ENCODE measurements at places on chromosomes 1 and 21.
A peak's percentile ranks its signal among the peaks of the same experiment; 100 is the strongest.

- no peak for DNase-seq
Measured at GRCh38 chr1:12478612-12478985, 139.4 kb downstream of the DHRS3 start.

DNA sequence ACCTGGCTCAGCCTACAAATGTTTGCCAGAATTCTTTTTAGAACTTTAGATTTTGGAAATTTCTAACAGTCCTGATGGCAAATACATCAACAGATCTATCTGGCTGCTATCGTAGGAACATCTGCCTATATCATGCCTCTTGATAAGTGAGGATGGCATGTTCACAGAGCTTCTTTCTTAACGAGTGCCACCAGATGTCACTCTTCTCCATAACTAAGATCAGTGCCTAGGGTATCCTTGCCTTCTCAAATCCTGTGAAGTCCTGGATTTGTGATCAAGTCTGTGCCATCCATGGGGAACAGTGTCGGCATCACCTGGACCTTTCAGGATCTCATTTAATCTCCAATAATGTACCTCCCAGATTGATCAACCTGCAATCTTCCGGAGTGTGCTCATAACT is 36.5 kb upstream of the CD5L start:
- DNase-seq = no peak

DNA sequence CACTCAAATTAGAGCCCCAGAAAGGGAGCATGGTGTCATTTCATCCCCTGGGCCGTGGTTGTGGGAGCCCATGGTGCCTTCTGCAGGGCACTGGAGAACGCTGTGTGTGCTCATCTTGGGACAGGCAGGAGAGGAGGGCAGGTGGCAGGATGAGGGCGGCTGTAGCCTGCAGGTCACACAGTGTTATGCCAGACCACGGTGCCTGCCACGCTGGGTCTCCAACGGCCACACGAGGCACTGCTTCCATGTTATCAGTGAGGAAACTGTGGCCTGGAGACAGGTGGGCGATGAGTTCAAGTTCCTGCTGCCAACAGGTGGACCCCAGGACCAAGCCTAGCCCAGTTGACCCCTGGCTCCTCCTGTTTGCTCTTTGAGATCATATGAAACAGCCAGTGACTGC is 21.0 kb downstream of the ABCG1 start:
- no peak for DNase-seq

DNA sequence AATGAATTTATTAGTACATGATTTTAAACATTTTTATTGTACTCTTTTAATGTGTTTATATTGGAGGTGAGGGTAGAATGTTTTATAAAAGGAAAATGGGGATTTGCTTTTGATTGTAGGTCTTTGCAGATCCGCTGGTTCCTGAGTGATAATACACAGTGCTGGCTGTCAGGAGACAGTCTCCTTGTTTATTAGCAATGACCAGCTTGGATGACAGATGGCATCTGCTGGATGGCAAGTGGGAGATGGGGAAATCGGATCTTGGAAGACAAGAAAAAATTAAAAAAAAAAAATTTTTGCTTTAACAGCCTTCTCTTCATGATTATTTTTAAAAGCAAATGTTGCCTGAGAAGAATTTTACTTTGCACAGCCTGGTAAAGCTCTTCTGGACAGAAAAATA is 4.4 kb upstream of the PHTF1 start:
- no peak for DNase-seq

DNA sequence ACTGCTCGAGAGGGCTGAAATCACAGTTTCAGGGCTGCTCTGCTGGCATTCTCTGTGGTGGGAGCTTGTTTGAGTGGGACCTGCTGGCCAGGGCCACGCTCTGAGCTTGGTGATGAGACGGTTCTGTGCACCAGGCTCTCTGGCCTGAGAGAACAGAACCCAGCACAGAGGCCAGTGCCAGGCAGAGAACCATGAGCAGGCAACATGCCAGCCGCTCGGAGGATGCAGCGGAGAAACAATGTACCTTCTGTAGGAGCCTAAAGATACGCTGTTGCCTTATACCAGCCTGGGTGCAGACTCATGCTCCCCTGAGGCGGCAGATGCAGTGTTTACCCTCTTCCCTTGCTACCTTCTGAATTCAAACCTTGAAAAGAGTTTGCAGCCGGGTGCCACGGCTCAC is 10.0 kb downstream of the C2CD2 start:
- DNase-seq = no peak

- DNase-seq = no peak
Measured at GRCh38 chr1:204773246-204773645, 87.7 kb upstream of the LRRN2 start.

DNA sequence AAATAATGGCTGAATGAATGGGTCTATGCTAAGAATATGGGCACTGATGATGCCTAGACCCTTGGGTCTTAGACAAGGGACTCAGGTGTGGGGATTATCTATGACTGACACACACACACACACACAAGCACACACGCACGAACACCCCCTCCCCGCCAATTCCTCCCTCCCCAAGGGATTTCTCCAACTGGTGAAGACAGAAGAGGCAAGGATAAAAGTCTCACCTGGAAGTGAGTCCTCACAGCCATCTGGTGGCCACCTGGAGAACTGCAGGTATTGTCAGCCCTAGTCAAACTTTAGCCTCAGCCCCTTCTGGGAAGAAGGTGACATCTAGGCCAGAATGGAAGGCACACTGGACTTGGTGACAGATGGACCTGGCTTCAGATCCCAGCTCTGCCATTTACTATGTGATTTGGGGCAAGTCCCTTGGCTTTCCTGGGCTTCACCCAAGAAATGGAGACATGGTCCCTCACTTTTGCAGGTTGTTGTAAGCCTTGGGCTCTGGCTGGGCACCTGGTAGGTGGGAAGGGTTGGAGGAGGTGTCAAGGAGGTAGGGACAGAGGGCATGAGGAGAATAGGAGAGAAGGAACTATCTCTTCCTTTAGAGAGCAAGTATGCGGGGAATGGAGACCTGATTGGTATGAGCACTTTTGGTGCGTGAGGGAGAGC is 4.0 kb upstream of the GPR3 start:
- peak; percentile 62 for DNase-seq

- peak; percentile 69 for DNase-seq
Measured at GRCh38 chr1:20717452-20718342, at the start of gene KIF17. TSS of gene KIF17 (minus strand) at chr1:20718007. CDS start at chr1:20717706, 301 bp downstream.

GRCh38 chr1:45442272-45442671 is 48.7 kb downstream of the TESK2 start:
- DNase-seq = no peak

DNA sequence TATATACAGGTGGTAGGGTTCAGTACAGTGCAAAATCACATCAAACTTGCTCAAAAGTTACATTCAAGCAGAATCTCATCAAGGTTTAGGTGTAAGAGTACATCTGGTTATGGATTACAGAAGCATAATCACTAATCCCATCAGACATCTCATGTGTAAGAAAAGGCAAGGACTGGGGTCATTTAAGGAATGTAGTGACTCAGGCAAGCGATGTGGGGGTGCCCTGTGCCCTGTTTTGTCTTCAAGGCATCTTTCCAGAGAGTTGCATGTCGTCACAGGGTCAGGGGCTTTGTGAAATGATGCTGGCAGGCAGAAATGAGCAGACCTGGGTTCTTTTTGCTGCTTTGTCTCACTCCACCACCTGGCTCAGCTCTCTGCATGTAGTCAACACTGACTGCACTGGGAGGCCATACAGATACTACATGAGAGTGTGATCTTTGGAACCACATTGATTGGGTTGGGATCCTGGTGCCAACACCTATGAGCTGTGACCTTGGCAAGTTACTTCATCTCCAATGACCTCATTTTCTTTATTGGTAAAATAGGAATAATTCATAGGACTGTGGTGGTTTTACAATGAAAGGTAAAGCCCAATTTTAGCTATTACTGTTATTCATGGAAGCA is 8.2 kb upstream of the HHIPL2 start:
- DNase-seq = no peak
